SK-N-MC (cell line): ENCODE measurements at places on chromosomes 1 and 21.

- no peak for DNase-seq
Measured at GRCh38 chr1:16442265-16442664, 1.7 kb downstream of the NECAP2 start.

- no peak for DNase-seq
Measured at GRCh38 chr1:234755449-234755863, 145.5 kb upstream of the IRF2BP2 start.

- no peak for DNase-seq
Measured at GRCh38 chr21:28971171-28971570, 21.5 kb downstream of the LTN1 start.

DNA sequence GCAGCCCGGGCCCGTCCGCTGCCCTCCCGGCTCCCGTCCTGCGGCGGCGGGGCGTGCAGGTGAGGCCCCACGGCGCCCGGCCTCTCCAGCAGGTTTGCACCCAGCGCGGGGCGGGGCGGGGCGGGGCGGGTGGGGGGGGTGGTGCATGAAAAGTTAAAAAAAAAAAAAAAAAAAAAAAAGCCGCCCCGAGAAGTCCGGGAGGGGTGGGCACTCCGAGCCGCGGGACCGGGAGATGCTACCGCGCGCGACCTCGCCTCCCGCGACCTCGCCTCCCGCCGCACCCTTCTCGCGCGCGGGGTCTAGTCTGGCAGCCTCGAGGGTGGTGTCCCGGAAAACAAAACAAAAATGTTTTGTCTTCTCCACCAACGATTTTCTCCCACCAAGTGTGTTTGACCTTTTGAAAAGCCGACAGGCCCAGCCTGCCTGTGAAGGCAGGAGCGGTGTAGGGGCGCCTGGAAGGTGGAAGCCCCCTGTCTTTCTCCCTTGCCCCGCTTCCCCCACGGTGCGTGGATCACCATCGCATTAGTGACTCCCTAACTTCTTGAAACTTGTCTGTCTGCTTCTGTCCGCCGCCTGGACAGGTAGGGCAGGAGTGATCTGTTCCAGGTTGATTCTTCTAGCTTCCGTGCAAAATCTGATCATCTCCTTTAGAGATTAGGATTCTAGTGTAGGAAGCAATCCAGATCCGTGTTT, 569 bp downstream of the RCAN3 start:
- DNase-seq: no peak

- DNase-seq: no peak
Measured at GRCh38 chr21:43906585-43907370, 41.8 kb downstream of the AGPAT3 start.

- DNase-seq: no peak
Measured at GRCh38 chr1:41645062-41645461, 160.6 kb upstream of the EDN2 start.

- no peak for DNase-seq
Measured at GRCh38 chr1:194268839-194269238, 1082.4 kb upstream of the B3GALT2 start.

GRCh38 chr1:4328402-4329071, 325.9 kb upstream of the AJAP1 start:
- no peak for DNase-seq

- no peak for DNase-seq
Measured at GRCh38 chr1:207055386-207056001, 2.4 kb downstream of the PFKFB2 start.

GRCh38 chr1:29531596-29531995, 295.3 kb downstream of the PTPRU start:
- no peak for DNase-seq

DNA sequence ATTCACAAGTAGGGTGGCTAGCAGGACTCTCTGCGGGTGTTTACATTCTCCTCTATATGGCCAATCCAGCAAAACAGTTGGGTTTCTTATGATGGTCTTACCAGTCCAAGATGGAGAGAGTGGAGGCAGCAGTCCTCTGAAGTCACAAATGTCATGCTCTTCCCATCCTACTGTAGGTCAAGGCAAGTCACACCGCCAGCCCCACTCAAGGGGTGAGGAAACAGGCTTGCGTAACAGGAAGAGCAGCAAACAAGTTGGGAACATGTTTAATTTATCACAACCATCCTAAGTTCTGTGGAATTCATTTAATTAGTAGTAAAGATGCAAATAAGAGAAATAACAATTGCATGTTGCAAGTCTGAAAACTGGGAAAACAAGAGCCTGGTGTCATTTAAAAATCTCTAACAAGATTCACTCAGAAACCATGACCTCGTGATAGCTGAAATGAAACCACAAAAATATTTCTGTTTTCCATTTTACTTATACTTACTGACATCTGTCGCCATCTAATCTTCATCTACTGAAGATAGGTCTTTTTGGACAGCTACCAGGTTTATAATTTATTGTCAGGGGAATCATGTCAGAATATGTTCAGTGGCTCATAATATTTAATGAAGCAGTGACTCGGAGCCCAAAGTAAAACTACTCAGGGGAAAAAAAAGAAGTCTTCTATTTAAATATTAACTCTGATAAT, 349.1 kb upstream of the FMN2 start:
- no peak for DNase-seq

DNA sequence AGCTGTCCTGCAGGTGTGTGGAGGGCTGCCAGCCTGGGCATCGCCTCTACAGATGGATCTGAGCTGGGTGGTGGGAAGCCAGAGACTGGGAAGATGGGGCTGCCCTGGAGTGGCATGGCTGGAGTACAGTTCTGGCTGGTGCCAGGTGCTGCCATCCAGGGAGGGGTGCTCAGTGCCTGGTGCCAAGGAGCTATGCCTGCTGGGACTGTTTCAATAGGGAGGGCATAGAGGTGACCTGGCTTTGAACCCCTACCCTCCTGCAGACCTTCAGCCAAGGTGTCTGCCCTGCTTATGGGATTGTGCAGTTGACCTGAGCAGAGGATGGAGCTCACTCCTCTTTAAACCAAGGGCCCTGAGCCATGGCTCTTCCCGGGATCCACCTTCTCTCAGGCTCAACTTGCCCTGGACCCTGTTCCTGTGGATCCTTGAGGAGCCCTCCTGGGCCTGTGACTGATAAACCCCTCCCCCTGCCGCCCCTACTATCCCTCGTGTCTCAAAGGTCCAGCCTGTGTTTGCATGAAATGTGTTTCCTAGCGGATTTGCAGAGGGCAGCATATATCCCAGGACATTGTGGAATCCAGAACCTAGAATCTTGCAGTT, 48.7 kb downstream of the PTPRU start:
- no peak for DNase-seq

- no peak for DNase-seq
Measured at GRCh38 chr1:205656236-205656635, 24.1 kb downstream of the SLC45A3 start.

DNA sequence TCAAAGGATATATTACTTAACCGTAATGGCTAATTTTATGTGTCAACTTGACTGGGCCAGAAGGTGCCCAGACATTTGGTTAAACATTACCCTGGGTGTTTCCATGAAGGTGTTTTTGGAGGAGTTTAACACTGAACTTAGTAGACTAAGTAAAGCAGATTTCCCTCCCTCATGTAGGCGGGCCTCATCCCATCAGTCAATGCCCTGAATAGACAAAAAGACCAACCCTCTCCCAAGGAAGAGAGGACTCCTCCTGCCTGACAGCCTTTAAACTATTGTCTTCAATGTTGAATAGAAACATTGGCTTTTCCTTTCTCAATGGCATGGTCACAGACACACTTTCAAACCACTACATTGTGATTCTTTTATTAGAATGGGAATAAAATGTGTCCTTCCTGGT, 121.9 kb downstream of the SETD4 start:
- DNase-seq: no peak

- no peak for DNase-seq
Measured at GRCh38 chr1:179287946-179288345, 5.7 kb upstream of the SOAT1 start.

GRCh38 chr1:53554592-53555305, 95.5 kb downstream of the DMRTB1 start:
- DNase-seq: no peak
